HT1080 (cell line): ENCODE measurements at places on chromosomes 16 and 17. TPM values are rescaled to one million over a fixed set of nuclear protein-coding genes. Genes with fewer than 3 reads are reported as not detected.

GRCh38 chr17:77476006-77476405 lies 335.2 kb downstream of the SEC14L1 start:
- no peak for DNase-seq

GRCh38 chr16:66275775-66276428 lies 90.6 kb upstream of the CDH5 start:
- peak; percentile 67 for DNase-seq

DNA sequence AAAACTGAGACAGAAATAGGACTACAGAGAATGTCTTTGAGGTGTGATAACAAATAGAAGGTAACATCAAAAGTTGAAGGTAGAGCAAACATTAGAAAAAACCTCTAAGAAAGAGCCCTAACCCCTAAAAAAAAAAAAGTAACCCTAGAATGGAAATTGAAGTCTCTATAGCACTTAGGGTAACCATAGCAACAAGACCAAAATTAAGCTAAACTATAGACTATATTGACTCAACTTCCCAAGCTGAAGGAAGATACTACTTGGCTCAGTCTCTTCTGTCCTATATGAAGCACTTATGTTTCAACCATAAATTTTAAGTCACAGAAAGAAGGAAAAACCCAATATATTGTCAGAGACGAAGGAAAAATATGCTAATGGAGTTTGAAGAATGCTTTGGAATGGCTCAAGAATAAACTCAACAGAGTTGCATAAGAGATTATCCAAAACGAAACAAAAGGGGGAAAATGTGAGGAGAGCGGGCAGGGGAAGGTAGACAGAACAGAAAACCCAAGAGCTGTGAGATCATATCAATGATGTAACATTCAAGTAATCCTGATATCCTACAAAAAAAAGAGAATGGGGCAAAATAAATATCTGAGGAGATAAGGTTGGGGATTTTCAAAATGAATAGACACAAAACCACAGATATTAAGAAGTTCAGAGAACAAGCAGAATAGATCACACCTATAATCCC lies 88.4 kb downstream of the USP32 start:
- no peak for DNase-seq

DNA sequence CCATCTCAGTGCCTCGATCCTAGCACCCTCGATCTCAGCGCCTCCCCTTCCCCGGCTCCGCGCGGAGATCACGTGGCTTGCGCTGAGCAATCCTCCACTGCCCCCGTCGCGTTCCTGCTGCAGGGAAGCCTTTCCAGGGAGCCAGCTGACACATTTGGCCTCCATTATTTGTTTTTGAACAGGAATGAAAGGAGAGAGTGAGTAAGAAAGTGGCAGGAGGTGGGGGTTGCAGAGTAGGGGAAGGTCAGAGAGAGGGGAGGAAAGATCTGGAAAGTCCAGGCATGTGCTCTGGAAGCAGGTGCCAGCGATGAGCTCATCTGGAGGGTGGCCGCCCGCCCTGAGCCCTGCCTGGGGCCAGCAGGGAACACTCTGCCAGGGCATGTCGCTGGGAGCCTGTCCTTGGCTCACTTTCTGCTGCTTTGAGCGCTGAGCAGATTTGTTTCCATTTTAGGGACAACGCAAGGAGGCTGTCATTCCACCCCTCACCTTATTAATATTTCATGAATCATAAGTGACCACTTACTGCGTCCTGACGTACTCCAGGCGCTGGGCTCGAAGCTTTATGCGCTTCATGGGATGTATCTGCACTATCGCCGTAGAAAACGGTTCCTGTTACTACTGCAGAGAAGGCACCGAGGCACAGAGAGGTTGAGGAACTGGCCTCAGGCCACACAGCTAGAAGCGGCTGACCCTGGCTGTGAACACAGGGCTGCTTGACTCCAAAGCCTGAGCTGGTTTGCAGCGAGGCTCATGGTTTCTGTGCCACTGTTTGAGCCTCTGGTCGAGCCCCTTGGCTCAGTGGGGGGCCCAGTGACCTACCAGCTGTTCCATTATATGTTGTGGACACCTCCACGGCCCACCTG lies 283.1 kb downstream of the SEC14L1 start:
- peak; percentile 65 for DNase-seq

GRCh38 chr17:18932360-18933055 lies 19.5 kb upstream of the SLC5A10 start:
- DNase-seq: no peak

ANTKMT gene
- total RNA-seq: 42.3 and 54.6 TPM in 2 replicates

LRRC59 gene
- 235 and 290 TPM in 2 replicates for total RNA-seq

AIPL1 gene
- total RNA-seq: not detected in 2 replicates

IGF2BP1 gene
- total RNA-seq: 18.5 and 18.6 TPM in 2 replicates

SLC4A1 gene
- total RNA-seq: not detected in 2 replicates
